Stimulated activated CD8-positive, alpha-beta memory T cell treated with anti-CD3 and anti-CD28 coated beads, Interleukin-12 subunit alpha, Interleukin-12 subunit beta, amount 100 ng/mL, for 1 hour (primary cell): ENCODE measurements at places on chromosomes 5 and 9.

- no peak for DNase-seq
These were observed 53.7 kb downstream of the ZNF462 start for GRCh38 chr9:106916466-106917235.

DNA sequence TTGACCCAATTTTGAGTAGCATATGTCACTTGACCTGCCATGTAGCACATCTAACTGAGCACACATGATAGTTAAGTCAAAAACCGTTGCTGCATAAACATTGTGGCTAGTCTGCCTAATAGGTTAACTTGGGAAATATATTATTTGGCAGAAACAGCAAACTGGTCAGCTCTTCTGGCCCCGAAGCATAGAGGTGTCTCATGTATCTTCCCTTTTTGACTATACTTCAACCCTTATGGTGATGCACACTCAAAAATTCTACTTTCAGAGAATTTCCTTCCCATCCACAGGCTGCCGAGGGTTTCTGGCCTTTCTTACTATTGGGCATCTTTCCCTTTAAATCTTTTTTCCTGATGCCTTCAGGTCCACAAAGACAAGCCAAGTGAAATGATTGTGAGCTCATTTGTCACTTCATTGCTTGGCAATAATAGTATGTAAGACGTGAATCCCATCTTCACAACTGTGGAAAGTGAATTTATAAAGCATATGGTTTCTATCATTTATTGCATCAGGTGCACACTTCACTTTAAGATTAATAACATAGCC lies 41.2 kb downstream of the MOCS2 start:
- DNase-seq: no peak

DNA sequence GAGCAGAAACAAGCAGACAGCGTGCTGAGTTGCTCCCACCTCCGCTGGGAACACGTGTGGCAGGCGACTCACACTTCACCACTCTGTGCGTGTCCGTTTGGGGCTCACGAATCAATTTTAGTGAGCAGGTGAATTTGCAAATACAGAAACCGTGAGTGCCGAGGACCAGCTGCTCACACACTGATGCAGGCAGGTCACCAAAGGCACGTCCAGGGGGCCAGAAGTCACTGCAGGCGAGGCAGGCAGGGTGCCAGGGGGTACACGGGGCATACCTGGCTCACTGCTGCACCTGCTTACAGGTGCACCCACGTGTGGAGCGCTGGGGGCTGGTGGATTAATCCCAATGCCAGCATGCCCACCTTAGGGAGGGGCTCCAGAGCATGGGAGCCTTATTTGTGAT lies 68.8 kb downstream of the ZNF354C start:
- no peak for DNase-seq

DNA sequence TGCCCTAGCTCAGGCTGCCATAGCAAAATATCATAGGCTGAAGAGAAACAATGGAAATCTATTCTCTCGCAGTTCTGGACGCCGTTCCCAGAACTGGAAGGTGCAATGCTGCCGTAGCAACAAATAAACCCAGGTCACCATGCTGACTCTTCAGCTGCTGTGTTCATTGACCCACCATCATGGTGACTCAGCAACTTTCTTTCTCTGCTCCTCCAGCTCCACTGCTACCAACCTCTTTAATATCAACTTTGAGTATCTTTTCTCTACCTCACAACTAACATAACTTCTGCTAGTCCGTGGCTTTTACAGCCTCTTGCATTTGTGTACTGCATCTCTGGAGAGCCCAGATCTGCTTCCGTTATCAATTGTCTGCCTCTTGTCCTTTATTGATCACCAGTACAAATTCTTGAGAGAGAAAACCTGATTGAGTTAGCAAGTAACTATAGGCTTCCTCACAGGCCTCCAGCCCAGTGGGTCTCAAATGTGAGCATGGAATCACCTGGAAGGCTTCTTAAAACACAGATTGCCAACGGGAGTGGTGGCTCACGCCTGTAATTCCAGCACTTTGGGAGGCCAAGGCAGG lies 47.3 kb upstream of the SLC30A5 start:
- no peak for DNase-seq

GRCh38 chr9:88164850-88165249 lies 26.6 kb upstream of the SPATA31C2 start:
- no peak for DNase-seq
